Activated naive CD8-positive, alpha-beta T cell treated with anti-CD3 and anti-CD28 coated beads, Interleukin-2, amount 50 U/mL, for 16 hours (primary cell): ENCODE measurements at places on chromosomes 5 and 9.

GRCh38 chr9:137163365-137163715, 6.5 kb downstream of the LRRC26 start:
- DNase-seq = no peak

GRCh38 chr5:35198686-35199085, 31.6 kb downstream of the PRLR start:
- DNase-seq = no peak

GRCh38 chr5:150144246-150144801, 11.3 kb downstream of the PDGFRB start:
- DNase-seq = no peak

DNA sequence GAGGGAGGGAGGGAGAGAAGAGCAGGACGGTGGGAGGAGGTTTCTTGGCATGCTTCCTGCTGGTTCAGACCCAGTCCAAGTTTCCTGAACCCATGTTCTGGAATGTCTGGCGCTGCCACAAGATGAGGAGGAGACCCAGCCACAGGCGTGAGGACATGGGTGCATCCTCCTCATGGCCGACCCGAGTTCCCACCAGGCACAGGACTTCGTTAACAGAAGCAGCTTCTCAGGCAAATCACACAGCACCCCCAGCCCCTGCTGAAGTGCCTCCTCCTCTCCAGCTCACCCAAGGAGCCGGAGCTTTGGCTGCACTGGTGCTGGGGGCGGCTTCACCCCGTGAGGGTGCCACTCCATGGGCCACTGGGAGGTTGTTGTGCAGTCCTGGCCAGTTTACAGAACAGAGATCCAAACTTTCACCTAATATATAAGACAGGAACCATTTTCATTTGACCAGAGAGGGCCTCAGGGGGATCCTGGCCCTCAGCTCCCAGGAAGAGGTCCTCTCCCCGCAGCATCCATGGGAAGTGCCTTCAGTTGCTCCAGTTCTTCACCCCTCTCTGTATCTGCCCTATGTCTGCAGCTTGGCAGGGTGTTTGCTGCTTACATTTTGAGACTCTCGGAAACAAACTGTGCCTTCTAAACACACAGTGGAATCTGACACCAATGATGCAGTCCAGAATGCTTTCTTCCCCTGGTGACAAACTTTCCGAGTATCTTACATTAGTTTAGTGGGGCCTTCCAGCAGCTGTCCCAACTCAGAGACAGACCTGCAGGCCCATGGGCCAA, 10.2 kb upstream of the NKD2 start:
- DNase-seq = no peak

DNA sequence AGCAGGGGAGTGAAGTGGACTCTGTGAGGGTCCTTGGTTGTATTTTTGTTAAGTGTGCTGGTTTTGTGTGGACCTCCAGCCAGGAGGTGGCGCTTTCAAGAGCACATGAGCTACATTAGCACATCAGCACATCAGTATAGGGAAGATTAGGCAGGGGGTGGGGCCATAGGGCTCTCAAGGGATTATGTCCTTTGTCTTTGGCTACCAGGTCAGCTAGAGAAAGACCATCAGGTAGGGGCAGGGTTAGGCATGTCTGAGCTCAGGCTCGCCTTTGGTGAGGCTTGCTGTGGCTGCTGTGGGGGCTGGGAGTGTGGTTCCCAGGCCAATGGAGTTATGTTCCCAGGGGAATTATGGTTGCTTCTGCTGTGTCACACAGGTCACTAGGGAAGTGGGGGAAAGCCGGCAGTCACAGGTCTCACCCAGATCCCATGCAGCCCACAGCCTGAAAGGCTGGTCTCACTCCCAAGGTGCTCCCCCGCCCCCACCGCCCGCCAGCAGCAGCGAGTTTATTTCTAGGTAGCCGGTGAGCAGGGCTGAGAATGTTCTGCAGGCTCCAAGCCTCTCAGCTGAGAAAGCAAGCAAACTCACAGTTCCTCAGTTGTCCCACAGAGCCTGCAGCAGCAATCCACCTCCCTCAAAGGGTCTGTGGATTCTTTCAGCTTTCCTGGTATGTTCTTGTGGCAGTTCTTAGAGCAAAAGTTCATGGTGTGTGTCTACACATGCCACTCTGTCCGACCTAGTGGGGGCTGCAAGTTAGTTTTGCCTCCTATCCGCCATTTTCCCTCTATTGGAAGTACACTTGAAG, 13.7 kb downstream of the OR1J1 start:
- DNase-seq = no peak

DNA sequence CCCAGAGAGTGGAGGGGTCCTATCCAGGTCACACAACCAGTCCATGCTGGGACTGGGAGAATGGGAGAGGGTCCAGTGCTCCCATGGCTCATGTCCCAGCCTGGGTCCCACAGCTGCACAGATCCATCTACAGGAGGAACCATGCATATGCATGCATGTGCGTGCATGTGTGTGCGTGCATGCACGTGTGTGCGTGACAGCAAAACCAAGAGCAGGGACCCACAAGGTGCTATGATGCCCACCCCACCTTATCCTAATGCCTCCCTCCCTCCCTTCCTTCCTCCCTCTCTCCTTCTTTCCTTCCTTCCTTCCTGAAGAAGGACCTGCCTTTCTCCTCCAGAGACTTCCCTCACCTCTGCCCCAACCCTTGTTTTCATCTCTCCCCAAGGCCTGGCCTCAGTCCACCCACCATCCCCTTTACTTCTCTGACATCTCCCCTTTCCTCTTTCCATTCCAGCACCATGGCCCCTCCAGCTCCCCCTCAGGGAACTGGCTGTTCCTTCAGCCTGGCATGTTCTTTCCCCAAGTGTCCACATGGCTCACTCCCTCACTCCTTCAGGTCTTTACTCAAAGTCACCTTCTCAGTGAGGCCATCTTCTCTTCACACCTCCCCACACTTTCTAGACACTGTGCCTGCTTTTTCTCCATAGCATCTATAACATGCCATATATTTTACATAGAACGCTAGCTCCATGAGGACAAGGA, 21.8 kb downstream of the AQP7 start:
- DNase-seq = no peak

GRCh38 chr9:77956555-77956954, 75.1 kb downstream of the GNAQ start:
- no peak for DNase-seq

DNA sequence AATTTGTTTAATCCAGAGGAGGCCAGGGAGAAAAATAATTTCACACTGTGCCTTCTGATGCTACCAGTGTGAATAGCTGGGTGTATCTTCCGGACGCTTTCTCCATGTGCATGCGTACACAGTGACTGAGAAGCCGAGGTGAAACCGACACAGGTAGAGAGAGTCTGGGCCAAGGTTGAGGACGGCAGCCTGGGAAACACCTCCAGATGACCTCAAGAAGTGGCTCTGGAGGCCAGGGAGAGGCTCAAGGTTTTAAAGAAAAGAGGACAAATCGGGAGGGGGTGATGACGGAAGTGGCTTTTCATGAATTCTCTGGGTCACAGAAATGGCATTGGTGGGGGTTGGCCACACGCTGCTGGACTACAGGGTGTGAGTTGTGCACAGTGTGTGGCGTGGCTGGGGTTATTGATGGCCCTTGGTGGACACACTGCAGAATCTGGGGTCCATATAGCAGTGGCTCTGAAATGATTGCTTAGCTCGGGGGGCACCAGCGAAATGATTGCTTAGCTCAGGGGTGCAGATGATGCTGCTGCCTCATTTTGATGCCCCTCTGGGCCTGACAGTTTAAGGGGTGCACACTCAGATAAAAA, 34.1 kb upstream of the LRRC14B start:
- DNase-seq = no peak

GRCh38 chr5:362189-362588, 40.7 kb downstream of the AHRR start:
- no peak for DNase-seq

DNA sequence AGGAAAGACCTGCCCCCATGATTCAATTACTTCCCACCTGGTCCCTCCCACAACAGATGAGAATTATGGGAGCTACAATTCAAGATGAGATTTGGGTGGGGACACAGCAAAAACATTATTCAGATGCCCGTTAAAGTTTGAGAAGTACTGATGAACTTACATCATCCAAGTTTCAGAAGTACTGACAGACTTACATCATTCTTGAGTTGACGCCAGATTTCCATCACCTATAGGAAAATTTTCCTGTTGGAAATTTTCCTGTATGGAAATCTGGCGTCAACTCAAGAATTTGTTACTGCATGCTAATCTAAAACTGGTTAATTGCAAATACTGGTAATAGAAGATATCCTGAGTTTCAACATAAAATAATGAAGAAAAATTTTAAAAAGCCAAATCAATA, 975.9 kb downstream of the MAT2B start:
- DNase-seq = no peak

DNA sequence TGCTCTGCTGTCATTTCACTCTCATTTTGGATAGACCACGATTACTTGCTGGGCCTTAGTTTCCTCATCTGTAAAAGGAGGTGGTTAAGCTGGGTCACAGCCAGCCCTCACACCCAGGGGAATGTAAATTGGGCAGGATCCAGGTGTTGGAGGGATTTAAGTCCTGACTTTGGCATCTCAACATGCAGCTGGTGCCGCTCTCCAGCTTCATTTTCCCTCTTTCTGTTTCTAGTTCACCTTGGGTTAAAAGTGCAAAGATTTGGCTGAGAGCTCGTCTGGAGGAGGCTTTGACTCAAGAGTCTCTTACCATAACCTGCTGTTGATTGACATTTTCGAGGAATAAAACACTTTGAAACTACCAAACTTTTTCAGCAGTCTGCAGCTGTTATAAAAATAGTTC, 144.3 kb upstream of the DHFR start:
- no peak for DNase-seq

DNA sequence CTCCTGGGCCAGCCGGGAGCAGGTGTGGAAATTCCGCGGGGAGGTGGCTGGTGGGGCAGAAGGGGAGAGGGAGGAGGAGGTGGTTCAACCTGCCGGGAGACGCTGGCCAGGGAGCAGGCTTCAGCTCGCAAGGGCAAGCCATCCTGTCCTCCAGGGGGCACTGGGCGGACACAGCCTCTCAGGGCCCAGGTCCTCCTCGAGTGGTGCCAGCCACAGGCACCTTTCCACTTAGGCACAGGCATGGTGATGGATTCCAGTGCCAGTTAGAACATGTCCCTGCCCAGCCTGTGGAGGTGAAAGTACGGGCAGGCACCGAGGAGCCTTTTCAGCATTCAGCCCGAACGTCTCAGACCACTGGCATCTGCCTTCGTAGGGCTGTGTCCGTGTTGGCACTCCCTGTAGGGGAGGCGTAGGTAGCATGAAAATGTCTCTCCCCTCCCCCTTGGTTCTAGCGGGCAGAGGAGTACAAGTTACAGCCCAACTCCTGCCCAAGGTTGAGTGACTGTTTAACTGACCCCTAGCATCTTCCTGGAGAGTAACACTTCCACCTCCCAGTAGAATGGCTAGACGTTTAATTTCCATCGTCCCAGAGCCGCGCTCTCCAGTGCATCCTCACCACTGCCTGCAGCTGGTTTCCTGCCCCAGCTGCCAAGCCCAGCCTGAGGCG, 48.9 kb downstream of the DAB2IP start:
- DNase-seq = no peak
